DMS79 treated with DMSO at 0.1 percent for 48 hours (cell line): ENCODE measurements at places on chromosomes 1 and 21.

DNA sequence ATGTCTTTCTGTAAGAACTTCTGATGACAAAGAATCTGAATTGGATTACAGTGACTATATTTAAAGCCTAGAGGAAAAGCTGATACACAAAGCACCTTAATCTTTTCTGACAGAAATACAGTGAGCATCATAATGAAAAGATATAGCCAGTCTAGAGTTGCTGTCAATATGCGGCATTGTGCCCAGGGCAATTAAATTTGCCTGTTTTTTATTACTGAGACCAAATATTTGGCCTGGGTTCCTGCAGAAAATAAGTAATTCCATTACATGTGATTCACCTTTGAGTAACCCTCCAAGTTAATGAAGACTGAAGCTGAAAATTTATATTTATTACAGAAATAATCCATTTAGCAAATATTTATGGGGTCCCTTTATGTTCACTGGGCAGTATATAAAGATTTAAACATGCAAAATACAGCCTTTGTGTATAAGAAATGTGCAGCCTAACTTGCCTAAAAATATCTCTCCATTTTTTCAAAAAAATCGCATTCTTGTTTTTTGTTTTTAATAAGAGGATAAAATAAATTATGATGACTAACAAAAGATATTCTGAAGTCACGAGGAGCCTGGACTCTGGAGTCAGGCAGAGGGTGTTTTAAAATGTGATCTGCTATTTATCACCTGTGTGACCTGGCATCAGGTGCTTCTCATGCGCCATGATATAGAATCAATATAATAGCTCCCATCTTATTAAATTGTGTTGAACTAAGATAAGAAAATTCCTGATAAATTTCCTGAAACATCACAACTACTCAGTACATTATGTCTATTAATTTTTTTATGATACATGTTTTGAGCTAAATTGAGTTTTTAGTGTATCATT lies 83.6 kb downstream of the SGIP1 start:
- no peak for DNase-seq

DNA sequence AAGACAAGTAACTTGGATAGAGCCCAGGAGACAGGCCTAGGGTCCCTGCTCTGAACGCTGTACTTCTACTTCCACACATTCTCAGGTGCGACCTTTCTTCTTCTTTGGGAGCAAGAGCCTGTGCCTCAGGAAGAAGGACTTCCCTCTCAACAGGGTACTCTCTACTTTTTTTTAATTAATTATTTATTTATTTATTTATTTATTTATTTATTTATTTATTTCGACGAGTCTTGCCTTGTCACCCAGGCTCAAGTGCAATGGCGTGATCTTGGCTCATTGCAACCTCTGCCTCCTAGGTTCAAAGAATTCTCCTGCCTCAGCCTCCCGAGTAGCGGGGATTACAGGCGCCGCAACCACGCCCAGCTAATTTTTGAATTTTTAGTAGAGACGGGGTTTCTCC lies 361.6 kb downstream of the FAM72C start:
- DNase-seq, result no peak

DNA sequence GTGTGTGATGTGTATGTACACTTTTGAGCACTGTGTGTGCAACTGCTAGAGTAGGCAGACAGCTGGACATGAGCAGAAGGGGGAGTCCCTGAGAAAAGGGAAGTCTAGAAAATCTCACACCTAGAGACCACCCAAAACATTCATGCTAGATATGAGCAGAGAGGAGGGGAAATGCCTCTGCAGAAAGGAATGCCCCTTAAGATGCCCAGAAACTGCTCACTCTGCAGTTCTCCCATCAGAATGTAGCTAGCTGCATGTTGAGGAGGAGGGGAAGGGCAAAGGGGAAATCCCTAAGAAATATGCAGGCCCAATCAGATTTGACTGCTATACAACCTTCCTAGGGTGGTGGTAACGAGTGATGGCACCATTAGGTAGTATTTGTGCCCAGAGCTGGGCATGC lies 31.8 kb upstream of the MAGOH start:
- no peak for DNase-seq

GRCh38 chr1:208026880-208027438 lies 116.0 kb upstream of the CD34 start:
- DNase-seq, result no peak

DNA sequence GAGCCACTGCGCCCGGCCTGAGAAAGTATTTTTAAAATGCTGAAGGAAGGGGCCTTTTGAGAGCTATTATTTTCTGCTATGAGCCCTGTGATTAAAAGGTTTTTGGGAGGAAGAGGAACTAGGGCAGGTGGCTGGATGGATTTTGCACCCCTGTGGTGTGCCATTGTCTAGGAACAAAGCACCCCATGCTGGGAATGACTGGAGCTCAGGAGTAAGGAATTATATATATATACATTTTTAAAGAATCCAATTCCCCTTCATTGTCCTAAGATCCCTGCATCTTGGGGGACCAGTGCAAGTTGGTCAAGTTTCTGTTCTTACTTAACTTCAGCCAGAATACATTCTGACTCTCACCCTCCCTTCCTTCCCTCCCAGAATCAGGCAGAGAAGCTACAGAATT lies 91.6 kb downstream of the ZNF648 start:
- DNase-seq, result no peak

DNA sequence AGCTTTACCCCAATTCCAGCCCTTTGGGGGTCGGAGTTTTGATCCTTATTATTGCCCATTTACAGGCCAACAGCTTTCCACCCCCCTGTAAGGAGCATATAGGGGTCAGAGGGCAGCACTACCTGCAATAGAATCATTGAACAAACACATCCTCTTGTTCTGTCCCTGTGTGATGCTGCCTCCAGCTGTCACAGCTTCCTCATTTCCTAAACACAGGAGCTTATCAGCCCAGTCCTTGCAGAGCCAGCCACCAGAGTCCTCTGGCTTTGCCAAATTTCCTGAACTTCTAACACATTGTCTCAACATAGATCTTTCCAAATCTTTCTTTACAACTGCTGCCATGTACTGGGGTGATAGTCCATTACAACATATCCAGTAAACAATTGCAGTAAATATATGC lies 32.8 kb upstream of the PTBP2 start:
- no peak for DNase-seq

DNA sequence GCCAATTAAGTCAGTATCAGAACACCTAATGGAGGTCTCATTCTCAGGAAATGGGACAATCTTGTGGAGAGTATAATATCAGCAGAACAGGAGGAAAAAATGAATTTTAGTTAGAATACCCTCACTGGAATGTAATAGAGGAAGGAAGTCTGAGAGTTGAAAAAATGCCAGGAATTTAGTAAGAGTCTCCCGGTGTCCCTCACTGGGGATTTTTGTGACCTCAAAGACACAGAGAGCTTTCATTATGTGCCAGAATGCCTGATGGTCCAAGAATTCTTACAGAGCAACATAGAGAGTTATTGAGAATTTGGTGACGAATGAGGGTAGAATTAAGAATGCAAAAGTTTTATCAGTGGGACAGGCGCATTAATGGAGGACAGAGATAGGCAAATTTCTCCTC lies 443.5 kb upstream of the B3GALT2 start:
- DNase-seq, result no peak

- no peak for DNase-seq
These were observed 1.7 kb downstream of the PIP5K1A start for GRCh38 chr1:151199873-151200581.

GRCh38 chr1:228785366-228786330 lies 50.4 kb downstream of the RHOU start:
- DNase-seq, result no peak

DNA sequence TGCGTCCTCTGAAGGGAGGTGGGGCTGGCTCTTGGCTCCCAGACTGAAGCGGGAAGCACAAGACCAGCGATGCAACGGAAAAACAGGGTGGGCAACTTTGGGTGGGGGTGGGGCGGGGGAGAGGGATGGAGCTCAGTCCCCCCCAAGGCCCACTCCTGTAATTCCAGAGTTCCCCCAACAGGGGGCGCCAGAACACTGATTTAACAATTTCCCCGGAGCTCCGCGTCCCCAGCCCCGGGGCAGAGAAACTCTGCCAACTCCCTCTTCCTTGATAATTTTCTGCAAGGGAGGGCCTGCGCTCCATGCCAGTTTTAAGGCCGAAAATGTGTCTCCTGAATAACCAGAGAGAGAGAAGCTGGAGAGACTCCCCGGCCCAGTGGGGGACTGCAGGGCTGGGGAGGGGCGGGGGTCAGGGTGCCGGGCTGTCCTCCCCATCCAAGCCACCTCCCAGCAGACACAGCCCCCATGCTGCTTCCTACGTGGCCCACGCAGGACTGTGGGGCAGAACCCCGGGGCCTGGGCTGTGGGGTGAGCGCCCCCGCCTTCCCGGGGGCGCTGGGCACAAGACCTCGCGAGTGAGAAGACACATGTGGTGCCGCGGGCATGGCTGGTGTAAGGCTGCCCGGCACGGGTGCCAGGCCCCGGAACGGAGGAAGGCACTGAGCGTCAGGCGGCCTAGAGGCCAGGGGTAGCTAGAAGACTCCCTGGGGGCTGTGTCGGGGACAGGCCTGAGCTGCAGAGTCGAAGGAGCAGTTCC lies 51.4 kb downstream of the KIF21B start:
- peak; percentile 44 for DNase-seq

- no peak for DNase-seq
These were observed 10.5 kb downstream of the KCNJ15 start for GRCh38 chr21:38267136-38267755.

DNA sequence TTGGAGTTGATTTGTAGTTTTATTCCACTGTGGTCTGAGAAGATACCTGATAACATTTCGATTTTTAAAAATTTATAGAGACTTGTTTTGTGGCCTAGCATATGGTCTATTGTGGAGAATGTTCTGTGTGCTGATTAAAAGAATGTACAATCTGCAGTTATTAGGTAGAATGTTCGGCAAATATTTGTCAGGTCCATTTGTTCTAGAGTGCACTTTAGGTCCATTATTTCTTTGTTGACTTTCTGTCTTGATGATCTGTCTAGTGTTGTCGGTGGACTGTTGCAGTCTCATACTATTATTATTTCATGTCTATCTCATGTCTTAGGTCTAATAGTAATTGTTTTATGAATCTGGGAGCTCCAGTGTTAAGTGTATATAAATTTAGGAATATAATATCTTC lies 116.8 kb downstream of the NME7 start:
- DNase-seq, result peak; percentile 86

- DNase-seq, result no peak
These were observed 86.1 kb upstream of the SLC2A1 start for GRCh38 chr1:43044572-43045361.

DNA sequence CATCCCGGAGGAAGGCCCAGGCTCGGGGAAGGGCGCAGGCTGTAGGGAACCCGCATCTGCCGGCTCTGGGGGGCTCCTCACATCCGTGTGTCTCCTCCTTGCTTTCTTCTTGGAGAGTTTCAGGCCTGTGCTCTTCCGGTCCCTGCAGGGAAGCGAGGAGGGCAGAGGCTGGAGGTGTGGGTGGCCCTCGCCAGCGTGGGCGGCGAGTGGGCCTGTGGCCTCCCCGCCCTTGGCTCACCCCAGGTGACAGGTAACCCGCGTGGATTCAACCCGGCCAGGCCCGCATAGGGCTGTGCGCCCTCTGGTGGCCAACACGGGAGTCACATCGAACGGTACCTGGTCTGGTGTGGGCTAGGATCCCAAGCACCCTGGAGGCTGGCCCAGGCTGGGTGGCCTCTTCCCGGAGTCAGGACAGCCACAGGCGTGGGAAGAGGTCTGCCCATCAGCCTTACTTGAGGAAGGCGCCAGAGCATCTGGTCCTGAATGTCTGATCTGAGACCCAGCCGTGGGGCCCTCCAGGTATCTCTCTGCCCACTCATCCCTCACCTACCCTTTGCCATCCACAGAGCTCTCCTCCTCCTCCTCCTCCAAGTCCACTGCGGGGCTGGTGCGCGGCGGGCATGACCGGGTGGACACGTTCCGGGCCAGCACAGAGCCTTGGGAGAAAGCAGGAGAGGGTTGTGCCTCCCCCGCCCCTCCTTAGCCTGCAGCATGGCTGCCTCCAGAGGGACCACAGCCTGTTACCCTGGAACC lies 9.6 kb upstream of the TNFRSF25 start:
- DNase-seq, result peak; percentile 54

DNA sequence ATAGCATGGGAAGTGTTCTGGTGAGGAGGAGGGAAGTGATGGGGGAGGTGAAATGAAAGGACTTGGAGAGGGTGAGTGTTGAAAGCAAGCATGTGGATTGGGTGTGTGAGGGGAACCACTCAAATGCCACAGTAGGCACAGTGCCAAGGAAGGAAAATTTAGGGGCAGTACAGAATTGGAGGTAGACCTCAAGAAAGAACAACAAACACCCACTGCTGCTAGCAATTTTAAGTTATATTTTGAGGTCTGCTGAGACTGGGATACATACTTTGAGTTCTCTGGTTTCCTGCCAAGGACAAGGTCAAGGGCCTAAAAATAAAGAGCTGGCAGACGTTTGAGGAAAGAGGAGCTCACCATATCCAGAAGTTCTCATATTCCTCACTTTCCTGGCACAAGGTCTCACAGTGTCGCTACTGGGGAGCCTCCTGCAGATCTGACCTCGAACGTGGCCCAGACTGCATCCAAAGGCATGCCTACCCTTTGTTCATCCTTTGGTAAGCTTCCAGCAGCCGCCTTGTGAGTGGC lies 104.0 kb downstream of the BRINP2 start:
- peak; percentile 95 for DNase-seq
